ENCODE measurements at places on chromosomes 5 and 9. TPM values are rescaled to one million over a fixed set of nuclear protein-coding genes. Genes with fewer than 3 reads are reported as not detected.

DNA sequence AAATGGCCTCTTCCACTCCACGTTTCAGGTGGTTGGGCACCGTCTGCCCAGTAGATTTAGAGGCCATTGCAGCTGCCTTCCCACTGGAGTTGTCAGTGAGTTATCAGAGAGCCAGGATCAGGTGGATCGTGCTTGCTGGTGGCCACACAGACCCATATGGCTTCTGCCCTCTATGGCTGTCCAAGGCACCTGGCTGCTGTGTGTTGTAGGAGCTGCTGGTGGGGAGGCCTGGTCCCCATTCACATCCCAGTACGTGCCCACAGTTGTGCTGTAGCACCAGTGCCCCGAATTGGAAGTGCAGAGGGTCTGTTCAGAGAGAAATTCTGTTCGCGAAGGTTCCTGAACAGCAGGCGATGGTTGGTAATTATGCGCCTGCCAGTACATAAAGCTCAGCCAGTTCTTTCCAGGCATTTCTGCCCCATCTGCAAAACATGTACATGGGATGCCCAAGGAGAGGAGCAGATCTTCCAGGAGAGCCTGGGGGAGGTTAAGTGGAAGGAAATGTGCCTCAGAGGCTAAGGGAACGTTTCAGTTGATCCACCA, 41.1 kb downstream of the UBE2QL1 start:
- DNase-seq, result no peak

DNA sequence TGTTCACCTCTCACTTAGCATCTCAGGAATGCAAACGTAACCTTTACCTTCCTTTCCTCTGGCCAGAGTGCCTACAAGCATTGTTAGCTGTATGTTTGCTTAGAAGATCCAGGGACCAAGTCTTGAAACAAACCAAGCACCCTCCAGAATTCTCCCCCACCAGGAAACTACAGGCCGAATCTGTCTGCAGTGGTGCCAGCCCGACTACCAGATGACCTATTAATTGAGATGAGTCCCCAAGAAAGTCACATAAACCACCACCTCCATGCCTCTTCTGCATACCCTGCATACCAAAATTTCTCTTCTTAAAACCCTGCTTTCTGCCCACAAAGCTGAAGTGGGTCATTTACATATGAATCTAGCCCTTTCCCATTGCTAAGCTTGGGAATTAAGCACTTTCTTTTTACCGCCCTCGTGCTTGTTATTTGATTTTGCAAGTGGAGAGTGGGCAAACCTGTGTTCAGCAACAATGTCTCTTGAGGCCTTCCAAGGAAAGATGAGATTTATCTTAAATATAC, 1239.1 kb downstream of the CDH12 start:
- no peak for DNase-seq

- DNase-seq, result no peak
Measured at GRCh38 chr5:126872561-126873354, 95.8 kb downstream of the LMNB1 start.

DNA sequence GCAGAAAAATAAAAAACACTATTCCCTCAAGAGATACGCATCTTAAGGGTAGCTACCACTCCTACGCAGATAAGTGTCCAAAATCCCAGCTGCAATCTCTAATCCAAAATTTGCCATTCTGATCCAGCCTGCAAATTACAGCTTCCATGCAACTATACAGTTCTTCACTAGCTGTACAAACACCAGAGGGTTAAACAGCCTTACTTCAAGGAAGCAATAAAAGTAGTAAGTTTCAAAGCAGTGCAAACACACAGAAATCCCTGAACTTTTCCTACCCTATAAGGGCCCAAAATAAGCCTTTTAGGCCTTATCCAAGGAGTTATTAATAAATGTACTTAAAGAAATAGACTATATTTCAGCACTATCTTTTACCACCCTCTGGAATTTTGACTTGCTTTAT, 39.5 kb downstream of the PWWP2A start:
- DNase-seq, result no peak

DNA sequence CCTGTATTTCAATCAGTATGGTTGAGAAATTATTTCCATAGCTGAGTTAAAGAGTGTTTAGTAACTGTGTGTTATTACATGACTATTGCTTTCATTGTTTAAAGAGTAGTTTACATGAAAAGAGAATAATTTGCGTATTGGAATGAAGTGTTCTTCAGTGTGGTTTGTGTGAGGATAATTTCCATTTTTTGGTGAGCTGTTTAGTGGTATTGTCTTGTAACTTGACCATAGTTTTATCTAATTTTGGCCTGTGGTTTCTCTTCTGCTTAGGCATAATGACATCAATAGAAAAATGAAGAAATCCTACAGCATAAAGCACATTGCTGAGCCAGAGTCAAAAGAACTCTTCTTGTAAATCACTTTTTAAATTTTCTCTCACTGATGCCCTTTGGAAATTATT, 151.2 kb downstream of the SNCAIP start:
- no peak for DNase-seq

DNA sequence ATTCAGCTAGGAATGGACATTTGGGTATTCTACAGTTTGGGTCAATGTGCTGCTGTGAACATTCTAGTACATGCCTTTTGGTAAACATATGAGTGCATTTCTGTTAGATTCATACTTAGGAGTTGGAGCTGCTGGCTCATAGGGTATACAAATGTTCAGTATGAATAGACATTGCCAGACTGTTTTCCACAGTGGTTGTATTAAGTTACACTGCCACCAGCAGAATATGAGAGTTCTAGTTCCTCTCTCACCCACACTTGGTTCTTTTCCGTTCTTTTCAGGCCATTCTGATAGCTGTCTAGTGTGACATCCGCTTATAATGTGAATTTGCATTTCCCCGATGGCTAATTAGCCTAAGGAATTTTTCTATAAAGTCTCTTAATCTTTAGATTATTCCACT, 25.0 kb downstream of the STOM start:
- no peak for DNase-seq

DNA sequence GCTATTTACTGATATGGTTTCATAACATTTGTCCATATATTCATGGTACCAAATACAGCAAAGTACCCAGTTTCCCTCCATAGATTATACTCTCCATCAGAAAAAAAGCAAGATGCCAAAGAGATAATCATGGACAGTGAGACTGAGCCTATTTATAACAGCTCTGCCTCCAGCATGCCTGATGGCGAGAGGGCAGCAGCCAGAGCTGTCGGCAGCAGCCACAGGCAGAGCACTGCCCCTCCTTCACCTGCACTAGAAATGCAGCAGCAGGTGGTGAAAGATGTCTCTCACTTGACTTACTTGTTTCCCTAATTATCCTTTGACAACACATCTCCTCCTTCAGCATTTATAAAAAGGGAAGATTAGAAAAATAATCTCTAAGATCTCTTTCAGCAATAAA, 32.4 kb downstream of the CTNNAL1 start:
- no peak for DNase-seq

Gene RBM22
- total RNA-seq, result 13.7 TPM

Gene SUSD3
- total RNA-seq, result not detected

Gene LHX6
- 0.13 TPM for total RNA-seq
